ENCODE measurements at places on chromosomes 11 and 22. TPM values are rescaled to one million over a fixed set of nuclear protein-coding genes. Genes with fewer than 3 reads are reported as not detected.

Gene DDTL
- total RNA-seq, result 5.8 TPM

Gene CNIH2
- total RNA-seq, result 12.2 TPM

Gene UBQLNL
- 0.24 TPM for total RNA-seq

Gene EMID1
- total RNA-seq, result 6.0 TPM

DNA sequence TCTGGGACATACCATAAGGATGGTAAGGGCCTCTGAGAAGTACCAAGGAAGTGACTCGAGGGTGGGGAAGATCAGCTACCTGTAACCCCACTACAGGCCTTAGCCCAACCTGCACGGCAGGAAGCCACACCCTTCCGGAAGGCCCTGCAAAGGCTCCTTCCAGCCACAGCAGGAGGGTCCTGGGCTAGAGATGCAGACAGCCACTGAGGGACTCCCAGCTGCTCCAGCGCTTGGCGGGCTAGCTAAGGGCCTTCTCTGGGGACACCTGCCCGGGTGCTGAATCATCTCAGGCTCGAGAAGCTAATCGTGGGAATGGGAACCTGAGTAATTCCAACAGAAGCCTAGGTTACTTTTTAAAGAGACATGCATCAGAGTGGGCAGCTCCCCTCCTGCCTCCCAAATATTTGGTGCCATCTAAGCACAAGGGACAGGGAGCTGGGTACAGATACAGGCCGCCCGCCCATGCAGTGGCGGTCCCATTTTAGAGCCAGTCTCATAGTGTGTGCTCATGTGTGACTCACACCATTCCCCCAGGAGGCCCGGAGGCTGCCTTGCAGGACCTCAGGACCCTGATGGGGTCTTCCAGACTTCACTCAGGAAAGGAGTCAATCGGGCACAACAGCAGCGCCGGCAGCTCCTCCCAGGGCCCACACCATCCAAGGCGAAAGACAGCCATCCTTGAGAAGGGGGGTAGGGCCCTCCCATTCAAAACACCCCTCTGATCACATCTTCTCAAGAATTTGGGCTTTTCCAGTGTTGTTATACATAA, 8.0 kb downstream of the MYH9 start:
- no peak for DNase-seq

DNA sequence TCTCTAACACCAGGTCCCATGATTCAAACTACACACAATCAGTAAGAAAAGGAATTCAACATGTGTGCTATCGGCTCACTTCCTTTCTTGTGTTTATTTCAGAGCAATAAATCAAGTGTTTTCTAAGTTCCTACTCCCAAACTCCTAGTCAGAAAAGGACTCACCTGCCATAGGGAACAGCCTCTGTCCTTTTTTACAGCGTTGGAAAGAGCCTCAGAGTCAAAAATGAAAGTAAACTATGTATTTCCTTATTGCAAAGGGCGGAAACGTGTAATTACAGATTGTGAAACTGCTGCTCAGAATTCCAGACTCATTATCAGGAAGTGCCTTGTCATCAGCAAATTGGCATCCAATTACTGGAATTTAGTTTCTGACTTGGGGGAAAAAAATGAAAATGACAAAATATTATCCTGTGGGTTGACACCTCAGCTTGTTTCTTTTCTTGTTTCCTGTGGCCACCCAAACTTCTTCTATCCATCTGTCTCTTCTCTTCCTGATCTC, at the start of gene CASP4:
Gene CASP4 (minus strand): TSS at position 220 of the 501 bp plus-strand sequence. CDS start 49 bp downstream, at position 171.
- DNase-seq, result no peak

DNA sequence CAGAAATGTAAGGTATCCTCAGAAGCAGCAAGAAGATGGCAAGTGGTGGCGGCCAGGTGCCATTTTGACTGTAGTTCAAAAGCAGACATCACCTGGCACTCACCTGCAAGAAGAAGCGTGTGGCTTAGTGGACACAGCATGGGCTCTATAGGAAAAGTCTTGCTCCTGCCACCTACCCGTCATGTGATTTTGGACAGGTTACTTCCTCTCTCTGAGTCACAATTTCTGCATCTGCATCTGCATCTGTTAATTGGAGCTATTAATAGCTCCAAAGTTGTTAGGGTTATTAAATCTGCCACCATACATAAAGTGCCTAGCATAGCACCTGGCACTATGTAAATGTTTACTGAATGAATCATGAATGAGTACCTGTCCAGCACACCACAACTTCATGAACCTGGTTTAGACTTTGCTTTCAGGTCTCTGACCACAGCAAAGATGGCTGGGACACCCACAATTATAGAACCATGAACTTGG, 16.8 kb downstream of the RAB30 start:
- no peak for DNase-seq

GRCh38 chr22:50576070-50576469, 2.2 kb downstream of the CPT1B start:
- peak; percentile 41 for DNase-seq

DNA sequence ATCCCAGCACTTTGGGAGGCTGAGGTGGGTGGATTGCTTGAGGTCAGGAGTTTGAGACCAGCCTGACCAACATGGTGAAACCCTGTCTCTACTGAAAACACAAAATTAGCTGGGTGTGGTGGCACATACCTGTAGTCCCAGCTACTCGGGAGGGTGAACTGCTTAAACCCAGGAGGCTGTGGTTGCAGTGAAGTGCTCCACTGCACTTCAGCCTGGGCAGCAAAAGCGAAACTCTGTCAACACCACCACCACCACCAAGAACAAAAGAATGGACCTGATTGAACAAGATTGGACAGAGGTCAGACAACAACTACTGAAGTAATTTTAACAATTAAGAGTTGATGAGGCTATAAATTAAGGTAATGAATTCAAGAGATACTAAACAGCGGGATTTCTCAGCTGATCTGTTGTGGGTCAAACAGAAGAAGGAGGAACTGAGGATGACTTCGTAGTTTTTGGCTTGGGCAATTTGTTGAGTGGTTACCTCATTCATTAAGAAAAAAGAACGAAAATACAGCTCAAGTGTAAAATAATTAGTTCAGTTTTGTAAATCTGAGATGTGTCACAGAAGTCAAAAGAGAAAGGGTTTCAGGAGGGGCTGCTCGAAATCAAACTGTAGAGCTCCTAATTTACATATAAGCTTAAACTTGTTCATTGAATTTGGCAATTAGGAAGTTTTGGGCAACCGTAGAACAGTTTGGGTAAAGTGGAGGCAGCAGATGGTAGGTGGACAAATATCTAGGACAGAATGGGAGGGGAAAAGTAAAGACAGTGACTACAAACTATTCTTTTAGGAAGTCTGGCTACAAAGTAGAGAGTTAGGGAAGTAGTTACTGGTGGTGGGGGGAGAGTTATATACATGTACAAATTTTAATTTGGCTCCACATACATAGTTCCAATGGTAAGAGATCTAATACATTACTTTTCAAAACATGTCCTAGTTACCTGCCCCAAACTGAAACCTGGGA, 4.5 kb downstream of the IL18 start:
- DNase-seq, result no peak

DNA sequence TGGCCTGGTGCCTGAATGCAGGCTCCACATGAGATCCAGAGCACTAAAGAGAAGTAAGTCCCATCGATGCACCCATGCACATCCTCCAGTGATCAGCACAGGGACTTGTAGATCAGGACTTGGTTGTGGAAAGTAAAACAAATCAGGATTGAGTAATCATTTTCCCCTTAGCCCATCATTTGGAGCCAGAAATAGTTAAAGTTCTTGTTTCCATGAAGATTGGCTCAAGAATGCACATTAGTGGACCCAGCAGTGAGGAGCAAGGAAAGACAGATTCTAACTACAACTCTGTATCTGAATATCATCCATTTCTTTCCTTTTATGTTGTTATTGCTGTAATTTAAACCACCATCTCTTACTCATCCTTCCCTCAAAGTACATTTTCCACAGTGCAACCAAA, 19.1 kb downstream of the CCDC83 start:
- DNase-seq, result no peak

DNA sequence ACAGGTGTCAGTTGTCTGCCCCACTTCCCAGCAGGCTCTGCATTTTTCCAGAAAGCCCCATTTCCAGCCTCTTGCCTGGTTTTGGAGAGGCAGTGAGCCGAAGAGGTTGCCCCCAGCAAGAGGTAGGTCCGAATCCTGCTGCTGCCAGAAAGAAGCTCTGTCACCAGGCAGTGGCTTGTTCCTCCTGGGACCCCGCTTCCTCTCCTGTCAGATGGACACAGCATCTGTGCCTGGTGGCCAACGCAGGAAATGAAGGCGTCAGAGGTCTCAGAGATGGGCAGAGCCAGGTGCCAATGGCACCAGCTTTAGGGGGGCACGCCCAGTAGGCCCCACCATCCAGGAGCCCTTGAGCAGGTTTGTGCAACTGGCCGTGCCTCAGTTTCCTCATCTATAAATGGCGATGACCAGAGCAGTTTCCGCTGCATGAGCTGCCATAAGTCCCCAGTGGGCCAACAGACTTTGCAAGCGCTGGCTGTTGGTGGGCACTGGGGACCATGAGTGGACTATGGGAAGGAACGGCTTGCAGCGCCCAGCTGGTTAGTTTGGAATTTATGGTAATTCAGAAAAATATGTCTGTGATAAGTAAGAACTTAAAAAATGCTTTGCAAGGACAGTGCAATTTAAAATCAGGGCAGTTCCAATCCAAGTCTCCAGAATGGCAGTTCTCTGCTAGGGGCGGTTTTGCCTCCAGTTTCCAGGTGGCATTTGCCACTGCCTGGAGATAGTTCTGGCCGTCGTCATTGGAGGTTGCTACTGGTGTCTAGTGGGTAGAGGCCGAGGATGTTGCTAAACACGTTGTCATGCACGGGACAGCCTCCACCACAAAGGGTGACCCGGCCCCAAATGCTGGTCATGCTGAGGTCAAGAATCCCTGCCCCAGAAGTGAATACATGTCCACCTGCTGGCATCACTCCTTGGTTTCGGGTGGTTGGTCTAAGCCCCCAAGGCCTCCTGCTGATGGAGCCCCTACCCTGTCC, 2.3 kb upstream of the OSBPL5 start:
- no peak for DNase-seq

DNA sequence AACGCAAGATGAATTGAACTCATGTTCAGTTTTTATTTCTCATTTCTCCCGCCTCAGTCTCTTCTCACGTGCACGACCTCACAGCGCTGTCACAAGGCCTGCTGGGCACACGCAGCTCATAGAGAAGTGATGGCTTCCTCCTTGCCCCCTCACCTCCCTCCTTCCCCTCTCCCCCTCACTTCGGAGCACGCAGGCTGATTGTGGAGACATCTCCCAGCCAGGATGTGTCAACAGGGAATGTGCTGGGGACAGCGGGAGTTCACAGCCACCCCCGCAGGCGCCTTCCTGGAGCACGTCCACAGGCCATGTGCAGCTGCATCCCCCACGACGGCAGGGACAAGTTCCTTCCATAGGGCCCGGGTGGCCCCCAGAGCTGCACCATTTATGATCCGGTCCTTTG, 29.1 kb upstream of the KRTAP5-6 start:
- DNase-seq, result no peak

DNA sequence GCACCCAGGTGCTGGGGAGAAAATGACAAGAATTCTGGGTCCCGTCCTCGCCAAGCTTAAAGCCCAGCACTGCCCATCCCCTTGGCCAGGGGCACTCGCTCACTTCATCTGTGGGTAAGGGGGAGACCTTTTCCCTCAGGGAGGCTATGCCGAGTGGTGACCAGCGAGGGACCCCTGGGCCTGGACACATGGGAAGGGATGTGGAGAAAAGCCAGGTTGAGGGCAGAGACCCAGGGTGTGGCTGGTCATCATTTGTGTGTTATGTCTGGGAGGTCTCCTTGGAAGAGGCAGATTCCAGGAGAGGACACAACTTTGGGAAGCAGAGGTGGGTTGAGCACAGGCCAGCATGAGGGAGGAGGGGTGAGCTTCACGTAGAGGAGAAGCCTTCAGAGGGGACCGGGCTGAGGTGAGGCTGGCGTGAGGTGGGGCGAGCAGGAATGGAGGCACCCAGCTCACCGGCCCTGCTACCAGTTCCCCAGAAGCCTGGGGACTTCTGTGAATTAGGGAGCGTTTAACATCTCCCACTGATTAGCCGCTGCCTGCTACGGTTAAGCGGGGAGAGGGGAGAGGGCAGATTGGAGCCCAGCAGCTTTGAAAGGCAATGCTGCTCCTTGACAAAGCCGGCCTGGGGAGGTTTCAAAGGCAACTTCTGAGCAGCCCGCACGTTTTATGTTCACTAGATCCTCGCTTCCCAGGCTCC, 25.8 kb upstream of the NECTIN1 start:
- DNase-seq, result no peak

GRCh38 chr11:94806419-94806818, 38.3 kb downstream of the AMOTL1 start:
- DNase-seq, result no peak

DNA sequence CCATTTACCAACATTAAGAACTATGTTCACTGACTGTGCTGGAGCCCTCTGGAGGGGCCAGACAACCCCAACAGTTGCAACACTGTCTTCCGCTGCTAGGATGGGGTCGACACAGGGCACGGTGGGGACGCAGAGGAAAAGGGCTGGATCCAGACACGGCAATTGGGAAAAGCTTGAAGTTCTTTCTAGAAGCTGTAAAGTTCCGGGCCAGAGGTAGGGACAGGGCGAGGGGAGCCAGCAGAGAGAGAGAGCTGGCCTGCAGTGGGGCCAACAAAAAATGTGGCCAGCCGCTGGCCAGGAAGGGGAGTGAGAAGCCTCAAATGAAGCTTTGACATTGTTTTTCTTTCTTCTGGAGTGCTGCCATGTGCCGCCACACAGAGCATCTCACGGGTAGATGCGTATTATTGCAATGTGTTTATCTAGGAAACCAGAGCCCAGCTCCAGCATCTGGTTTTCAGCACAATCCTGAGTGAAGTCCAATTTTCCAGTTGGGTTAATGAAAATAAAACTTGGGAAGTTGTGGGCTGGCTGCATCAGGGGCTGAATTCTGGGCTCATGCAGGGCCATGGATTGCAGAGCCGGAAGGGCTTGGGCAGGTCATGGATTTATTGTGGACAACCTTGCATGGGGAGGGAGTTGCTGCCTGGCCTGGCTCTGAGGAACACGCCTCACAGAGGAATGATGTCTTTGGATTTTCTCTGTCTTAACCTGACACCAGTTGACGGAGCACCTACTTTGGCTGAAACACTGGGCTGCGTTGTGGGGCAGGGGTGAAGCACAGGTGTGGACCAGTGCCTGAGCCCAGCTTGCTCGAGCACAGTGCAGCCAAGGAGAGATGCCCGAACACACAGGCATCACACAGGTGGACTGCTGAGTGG, 67.6 kb upstream of the AMPD3 start:
- no peak for DNase-seq

DNA sequence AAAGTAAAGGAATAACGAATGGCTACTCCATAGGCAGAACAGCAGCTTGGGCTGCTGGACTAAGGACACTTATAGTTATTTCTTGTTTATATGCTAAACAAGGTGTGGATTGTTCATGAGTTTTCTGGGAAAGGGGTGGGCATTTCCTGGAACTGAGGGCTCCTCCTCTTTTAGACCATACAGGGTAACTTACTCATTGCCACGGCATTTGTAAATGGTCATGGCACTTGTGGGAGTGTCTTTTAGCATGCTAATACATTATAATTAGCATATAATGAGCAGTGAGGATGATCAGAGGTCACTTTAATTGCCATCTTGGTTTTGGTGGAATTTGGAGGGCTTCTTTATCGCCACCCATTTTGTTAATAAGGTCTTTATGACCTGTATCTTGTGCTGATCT, 7.0 kb downstream of the OR4X1 start:
- no peak for DNase-seq

DNA sequence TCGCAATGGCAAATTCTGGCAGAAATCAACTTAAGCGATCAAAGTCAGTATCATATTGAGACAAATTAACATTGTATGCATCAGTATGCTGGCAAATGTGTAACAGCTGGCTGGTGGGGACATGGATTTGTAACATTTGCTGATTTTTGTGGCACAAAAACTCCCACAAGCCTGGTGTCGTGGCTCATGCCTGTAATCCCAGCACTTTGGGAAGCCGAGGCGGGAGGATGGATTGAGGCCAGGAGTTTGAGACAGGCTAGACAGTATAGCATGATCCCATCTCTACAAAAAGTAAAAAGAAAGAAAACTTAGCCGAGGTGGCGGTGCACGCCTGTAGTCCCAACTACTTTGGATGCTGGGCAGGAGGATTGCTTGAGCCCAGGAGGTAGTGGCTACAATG, 17.6 kb upstream of the HDHD5 start:
- no peak for DNase-seq
